Stimulated activated naive CD8-positive, alpha-beta T cell treated with anti-CD3 and anti-CD28 coated beads, Interleukin-15, amount 100 ng/mL, for 72 hours (primary cell): ENCODE measurements at places on chromosomes 3 and 15.

GRCh38 chr15:36415643-36416042 is 163.8 kb upstream of the CDIN1 start:
- DNase-seq = no peak

GRCh38 chr15:99999282-100000070 is 266.2 kb upstream of the LYSMD4 start:
- no peak for DNase-seq

- no peak for DNase-seq
Observed at GRCh38 chr15:77208241-77208640, 137.3 kb upstream of the TSPAN3 start.

GRCh38 chr15:43799209-43799944 is 643 bp downstream of the SERINC4 start:
- DNase-seq = no peak

- no peak for DNase-seq
Observed at GRCh38 chr3:113147681-113148261, 63.6 kb upstream of the BOC start.

GRCh38 chr3:105953831-105954230 is 85.0 kb upstream of the CBLB start:
- DNase-seq = no peak

GRCh38 chr15:61824291-61824690 is 236.0 kb downstream of the VPS13C start:
- DNase-seq = no peak

DNA sequence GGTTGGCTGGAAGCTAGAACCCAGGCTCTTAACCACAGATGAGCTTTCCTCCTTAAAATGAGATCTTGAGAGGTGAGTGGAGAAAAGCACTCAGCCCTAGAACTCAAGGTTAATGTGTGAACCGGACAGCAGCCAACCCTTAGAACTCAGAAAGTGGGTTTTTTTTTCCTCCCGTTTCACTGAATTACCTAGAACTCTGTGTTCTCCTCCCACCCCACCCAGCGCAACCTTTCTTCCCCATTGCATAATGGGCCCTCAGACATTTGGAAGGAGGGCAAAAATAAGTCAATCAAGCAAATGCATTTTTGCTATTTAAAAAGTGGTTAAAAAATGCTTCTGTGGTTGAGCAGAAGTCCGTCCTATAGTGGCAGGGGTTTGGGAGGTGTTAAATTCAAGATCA is 36.7 kb downstream of the POC1A start:
- DNase-seq = no peak

GRCh38 chr3:100588251-100588650 is 21.1 kb upstream of the ADGRG7 start:
- DNase-seq = no peak

DNA sequence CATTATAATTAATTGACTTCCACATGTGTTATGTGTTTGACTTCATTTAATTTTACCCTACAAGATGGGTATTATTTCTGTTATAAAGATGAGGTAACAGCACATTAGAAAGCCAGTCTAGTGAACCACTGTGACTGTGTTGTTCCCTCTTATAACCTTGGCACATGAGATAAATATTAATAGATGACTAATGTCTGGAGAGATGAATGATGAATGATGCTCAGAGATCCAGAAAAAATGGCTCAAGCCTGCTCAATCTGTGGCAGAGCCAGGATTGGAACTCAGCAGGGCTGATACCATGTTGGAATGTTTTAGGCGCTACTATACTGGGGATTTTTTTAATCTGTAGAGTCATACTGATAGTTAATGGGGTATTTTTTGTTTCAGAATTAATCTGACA is 118.8 kb upstream of the PTX3 start:
- DNase-seq = no peak

DNA sequence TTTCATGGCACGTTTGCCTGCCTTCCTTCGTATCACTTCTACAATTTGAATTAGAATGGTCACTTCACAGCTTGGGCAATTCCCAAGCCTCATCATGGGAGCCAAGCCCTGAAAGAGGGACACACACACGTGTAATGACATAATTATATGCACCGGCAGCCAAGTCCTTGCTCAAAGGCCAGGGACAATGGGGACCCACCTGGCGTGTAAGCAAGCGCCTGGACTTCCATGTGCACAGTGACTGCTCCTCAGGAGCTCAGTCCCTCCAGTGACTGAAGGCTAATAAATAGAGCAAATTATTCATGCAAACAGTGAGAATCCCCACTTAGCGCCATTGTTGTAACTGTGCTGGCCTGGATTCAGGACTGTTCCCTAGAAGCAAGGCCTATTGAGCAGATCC is 115.1 kb downstream of the DNAJB8 start:
- DNase-seq = no peak

- DNase-seq = no peak
Observed at GRCh38 chr3:9441501-9442221, 44.2 kb downstream of the SETD5 start.

GRCh38 chr3:49788056-49788455 is 1.7 kb upstream of the IP6K1 start:
- DNase-seq = no peak
